ENCODE measurements at places on chromosomes 4 and X.

DNA sequence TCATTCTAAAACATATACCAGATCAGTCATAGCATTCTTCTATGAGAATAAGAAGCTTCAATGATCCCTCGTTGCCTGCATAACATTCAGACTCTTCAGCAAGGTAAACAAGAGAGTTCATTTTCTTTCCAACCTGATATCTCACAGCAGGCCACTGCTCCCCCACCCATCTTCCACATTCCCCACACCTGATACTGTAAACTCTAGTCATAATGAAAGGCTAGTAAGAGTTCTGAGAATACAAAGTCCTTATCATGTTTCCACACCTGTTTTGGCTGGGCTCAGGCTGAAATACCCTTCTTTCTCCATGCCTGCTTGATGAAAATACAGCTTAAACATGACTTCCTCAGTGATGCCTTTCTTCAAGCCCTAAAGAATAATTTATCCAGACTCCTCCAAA is 2.3 kb upstream of the AASDH start:
- DNase-seq = no peak

DNA sequence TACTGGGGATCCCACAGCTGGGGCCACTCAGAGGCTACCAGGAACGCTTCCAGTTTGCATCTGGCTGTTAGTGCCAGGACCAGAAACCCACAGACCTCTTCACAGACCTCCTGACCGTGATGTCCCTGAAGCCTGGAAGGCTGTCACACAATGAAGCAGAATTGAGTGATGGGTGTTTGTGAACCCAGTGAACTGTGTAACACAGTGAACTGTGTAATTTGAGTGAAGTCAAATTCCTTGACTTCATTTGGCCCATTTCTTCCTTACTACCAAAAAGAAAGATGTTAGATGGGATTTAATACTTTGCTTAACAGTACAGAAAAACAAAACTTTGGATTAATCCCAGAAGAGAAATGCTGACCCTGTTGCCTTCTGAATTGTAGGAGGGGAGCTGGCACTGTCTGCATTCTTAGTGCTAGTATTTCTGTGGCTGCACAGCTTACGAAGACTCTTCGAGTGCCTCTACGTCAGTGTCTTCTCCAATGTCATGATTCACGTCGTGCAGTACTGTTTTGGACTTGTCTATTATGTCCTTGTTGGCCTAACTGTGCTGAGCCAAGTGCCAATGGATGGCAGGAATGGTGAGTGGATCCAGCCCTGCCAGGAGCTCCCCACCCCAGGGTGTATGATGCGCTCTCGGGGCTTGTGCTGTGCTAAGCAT is 17.8 kb downstream of the SRD5A3 start:
- no peak for DNase-seq

DNA sequence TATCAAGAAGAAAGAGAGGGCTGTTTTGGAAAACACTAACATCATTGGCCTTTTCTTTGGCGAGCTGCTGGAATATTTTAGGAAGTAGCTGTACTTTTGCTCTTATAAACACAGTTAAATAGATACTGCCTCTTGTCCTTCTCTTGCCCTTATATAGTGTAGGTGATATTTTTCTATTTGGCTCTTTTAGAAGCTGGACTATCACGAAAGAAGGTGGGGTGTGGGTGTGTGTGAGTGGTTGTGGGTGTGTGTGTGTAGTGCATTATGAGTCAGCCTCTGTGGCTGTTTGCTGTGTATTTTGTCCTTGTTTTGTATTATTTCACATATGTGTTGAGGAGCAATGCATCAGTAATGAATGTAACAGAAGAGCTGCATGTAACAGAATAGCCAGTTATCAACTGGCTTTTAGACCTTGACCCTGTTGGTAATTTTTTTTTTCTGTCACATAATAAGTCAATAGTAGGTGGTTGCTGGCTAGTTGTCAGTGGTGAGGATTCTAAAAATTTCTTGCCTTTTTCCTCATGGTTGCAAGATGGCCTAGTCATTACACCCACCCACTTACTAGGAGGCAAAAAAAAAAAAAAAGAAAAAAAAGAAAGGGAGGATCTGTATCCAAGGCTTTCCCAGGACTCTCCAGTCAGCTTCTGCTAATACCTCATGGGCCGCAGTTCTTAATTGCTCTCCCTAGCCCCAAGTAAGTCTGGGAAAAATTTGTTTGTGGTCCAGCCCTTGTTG is 23.8 kb downstream of the ARHGAP10 start:
- DNase-seq = no peak

- no peak for DNase-seq
These were observed 54.8 kb upstream of the SRD5A3 start for GRCh38 chr4:55291227-55291640.

- DNase-seq = no peak
These were observed 48.9 kb upstream of the ZNF518B start for GRCh38 chr4:10506077-10506476.

- DNase-seq = no peak
These were observed 141.8 kb upstream of the PCDH18 start for GRCh38 chr4:137674066-137674465.

Data from stimulated activated CD8-positive, alpha-beta memory T cell treated with anti-CD3 and anti-CD28 coated beads, Interleukin-4, amount 100 ng/mL, for 24 hours (primary cell).